ENCODE measurements at places on chromosomes 12 and 14. TPM values are rescaled to one million over a fixed set of nuclear protein-coding genes. Genes with fewer than 3 reads are reported as not detected.

MEG3 gene
- 46.1 TPM for total RNA-seq

LRTM2 gene
- not detected for total RNA-seq

TWF1 gene
- 137 TPM for total RNA-seq

ENDOU gene
- not detected for total RNA-seq

ASCL1 gene
- total RNA-seq: not detected

SDR39U1 gene
- total RNA-seq: 44.8 TPM

CISTR gene
- total RNA-seq: not detected

STYK1 gene
- 1.1 TPM for total RNA-seq

GPRC5D gene
- not detected for total RNA-seq

OAS1 gene
- total RNA-seq: 6.0 TPM

SELPLG gene
- 0.42 TPM for total RNA-seq

FERMT2 gene
- total RNA-seq: 86.3 TPM

AJUBA gene
- total RNA-seq: 90.8 TPM

SMAGP gene
- 15.7 TPM for total RNA-seq

PMCH gene
- total RNA-seq: not detected

CD27 gene
- total RNA-seq: not detected

PRH2 gene
- total RNA-seq: not detected

PRKAB1 gene
- total RNA-seq: 36.6 TPM

HELB gene
- total RNA-seq: 3.5 TPM

HOTAIR gene
- 0.55 TPM for total RNA-seq

HSPB8 gene
- total RNA-seq: 43.3 TPM

AKAP3 gene
- 6.6 TPM for total RNA-seq

HCAR3 gene
- total RNA-seq: not detected

GNB3 gene
- total RNA-seq: 0.38 TPM

KRT72 gene
- total RNA-seq: not detected

LRRC10 gene
- total RNA-seq: not detected

AQP6 gene
- total RNA-seq: not detected

DPY19L2 gene
- total RNA-seq: 5.8 TPM

NAV3 gene
- 17.0 TPM for total RNA-seq

KRT3 gene
- not detected for total RNA-seq

LPAR5 gene
- 3.8 TPM for total RNA-seq

IFI27 gene
- under 0.01 TPM for total RNA-seq

MYO1H gene
- total RNA-seq: not detected

ZNF410 gene
- 47.8 TPM for total RNA-seq

MYH7 gene
- not detected for total RNA-seq

PLEKHH1 gene
- total RNA-seq: 11.5 TPM

CMA1 gene
- not detected for total RNA-seq

GDF3 gene
- not detected for total RNA-seq

GLS2 gene
- total RNA-seq: 3.3 TPM

NRXN3 gene
- total RNA-seq: 1.6 TPM
